Left renal pelvis (tissue), 4 donors: ENCODE measurements at places on chromosomes 3 and 15. TPM values are rescaled to one million over a fixed set of nuclear protein-coding genes. Genes with fewer than 3 reads are reported as not detected.
A peak's percentile ranks its signal among the peaks of the same experiment; 100 is the strongest.

Gene STRC
- polyA plus RNA-seq: 0.64 TPM

DNA sequence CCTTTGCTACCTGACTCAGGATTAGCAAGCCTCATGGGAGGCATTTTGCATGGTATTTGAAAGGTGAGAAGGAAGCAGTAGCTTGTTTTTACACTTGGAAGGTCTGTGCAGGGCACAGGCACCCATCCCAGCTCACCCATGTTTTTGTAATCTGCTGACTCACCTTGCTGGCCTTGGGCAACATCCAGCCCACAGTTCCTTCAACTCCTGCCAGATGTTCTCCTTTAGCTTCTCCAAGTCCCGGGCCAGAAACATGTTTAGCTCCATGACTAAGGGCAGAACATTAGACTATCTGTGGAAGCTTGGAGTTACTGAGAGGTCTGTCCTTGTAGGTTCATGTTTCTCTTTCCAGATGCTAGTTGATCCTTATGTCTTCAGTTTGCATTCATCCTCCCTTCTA lies 12.4 kb upstream of the ZNF770 start:
- DNase-seq: no peak

DNA sequence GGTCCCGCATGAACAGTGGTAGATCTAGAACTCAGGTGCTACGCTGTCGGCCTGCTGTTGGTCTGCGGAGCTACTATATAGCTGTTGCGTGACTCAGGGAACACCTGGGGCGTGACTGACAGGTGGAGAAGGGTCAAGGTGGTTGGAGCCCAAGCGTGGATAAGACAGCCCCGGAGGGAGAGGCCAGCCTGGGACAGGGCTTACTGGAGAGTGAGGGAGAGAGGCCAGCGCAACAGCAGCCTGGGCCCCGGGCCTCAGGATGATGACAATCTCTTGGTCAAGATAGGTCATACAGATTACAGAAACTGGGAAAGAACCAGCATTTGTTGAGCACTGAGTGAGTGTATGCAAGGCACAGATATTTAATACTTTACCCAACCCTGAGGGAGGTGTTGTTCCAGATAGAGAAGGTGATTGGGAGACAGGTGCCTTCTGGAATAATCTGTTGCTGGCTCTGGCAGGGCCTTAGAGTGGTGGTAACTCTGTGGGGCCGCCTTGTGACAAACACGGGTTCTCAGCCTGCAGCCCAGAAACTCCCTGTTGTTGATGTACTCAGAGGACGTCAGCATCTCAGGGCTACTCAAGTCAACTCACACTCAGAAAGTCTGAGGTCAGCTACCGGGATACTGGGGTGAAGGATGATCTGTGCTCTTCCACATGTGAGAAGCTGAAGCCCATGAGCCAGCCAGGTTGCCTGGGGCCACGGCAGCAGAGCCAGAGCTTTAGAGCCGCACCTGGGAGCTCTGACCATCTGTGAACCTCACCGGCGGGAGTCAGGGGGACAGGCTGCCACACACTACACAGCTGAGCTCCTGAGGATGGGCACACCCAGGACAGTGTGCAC lies 265.4 kb upstream of the HES1 start:
- DNase-seq: no peak

Gene USP19
- 53.3 TPM for polyA plus RNA-seq

DNA sequence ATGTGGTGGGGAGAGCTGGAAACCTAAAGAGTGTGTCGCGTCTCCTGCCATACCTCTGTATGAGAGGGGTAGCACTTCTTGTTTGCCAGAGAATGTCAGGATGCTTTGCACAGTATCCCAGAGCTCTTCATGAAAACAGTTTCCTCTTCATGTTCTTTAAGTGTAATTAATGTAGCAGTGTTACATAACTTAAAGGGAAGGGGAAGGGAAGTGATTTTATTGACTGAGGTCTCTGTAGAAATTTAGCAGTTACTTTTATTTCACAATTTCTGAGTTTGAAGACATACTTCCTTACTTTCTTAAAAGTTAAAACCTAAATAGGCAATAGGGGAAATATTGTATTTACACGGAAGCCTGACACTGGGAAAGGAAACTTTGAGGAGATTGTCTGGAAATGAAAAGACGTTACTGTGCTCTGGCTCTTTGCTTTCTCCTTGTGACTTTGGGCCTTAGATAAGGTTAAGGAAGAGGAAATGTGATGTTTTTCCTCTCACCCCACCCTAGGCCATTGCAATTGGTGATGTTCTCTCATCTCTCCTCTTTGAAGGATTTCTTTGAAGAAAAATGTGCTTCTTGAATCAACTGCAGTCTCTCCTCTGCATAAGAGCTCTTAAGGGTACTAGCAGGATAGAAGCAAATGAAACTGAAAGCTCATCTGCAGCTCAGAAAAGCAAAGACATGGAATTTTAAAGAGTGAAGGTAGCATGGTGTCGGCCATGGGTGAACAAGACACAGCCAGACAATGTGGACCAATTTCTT lies 6.0 kb downstream of the NXPE3 start:
- DNase-seq: no peak

Gene NSMCE3
- polyA plus RNA-seq: 8.7 TPM

GRCh38 chr3:149767720-149768119 lies 15.4 kb upstream of the COMMD2 start:
- DNase-seq: no peak

- DNase-seq: no peak
These were observed 585 bp downstream of the SLCO3A1 start for GRCh38 chr15:91853948-91854638.

Gene PTX3
- 3.1 TPM for polyA plus RNA-seq

DNA sequence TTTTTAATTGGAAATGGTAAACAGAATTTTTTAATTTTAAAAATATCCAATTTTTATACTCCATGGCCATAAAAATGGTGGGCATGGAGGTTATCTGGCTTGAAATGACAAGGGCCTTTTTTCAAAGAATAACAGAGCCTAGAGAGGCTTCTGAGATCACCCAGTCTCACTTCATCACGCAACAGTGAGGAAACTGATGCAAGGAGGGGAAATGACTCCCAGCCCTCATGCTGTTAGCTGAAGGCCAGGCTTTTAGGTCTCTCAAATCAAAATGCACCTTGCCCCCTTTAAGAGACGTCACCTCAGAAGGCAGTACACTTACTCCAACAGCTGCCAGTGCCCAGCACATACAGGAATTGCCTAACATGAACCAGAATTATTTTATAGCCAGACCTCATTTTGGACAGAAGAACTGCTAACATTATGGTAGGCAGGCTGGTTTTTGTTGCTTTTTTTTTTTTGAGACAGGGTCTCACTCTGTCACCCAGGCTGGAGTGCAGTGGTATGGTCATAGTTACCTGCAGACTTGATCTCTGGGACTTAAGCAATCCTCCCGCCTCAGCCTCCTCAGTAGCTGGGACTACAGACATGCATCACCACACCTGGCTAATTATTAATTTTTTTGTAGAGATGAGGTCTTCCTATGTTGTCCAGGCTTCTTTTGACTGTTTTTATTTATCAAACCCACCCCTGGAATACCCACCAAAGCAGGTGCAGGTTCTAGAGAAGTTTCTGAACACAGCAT lies 9.1 kb downstream of the RAB43 start:
- DNase-seq: no peak

- DNase-seq: no peak
These were observed 6.3 kb upstream of the AP3S2 start for GRCh38 chr15:89899951-89900567.

Gene TLR9
- polyA plus RNA-seq: 0.15 TPM

GRCh38 chr15:71612869-71613268 lies 197.5 kb upstream of the NR2E3 start:
- no peak for DNase-seq

GRCh38 chr3:112634786-112635541 lies 6.0 kb downstream of the CCDC80 start:
- no peak for DNase-seq

DNA sequence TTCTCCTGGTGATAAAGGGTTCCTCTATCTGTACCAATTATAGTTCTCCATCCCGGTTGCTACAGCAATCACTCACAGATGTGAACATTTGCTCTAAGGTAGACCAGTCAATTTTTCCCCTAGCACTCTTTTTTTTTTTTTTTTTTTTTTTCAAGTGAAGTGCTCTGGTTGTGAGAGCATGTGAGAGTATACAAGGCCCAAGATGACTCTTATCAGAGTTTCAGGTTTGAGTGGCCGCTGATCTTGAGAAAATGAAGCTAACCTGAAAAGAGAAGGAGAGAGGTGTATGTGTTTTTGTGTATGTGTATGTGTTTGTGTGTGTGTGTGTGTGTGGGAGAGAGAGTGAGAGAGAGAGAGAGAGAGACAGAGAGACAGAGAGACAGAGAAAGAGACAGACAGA lies 44.4 kb upstream of the OTOL1 start:
- no peak for DNase-seq

DNA sequence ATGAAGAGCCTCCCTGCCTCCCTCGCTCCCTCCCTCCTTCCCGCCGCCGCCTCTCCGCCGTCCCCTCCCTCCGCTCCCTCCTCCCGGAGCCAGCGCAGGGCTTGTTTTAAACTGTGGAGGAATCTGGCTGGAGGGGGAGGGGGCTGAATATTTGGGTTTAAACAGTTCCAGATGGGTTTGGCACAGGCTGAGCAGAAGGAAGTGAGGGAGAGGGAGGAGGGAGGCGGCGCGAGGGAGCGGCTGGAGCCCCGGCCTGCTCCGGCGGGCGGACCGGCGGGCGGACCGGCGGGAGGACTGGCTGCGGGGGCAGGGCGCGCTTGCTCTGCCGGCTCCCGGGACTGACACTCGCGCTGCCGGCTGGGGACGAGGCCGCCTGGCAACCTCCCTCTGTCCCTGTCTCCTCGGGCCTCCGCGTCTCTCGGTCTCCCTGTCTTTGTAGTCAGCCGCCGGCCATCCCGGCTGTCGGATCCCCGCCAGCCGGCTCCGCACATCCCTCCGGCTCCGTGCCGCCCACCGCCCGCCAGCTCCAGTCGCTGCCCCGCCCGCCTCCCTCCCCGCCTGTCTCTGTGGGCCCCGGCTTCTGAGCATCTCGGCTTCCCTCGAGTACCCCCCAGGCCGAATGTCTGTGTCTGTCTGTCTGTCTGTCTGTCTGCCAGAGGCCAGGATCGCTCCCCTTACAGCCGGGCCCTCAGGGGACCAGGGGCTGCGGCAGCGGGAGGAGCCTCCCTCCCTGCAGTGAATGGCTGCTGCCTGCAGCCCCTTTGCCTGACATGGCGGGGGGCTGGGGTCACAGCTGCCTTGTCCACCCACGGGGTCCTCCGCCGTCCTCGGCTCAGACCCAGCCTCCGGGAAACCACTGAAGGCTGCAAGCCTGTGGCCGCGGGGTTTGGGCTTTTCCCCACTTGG lies 7.6 kb downstream of the EPHB3 start:
- peak; percentile 83 for DNase-seq

DNA sequence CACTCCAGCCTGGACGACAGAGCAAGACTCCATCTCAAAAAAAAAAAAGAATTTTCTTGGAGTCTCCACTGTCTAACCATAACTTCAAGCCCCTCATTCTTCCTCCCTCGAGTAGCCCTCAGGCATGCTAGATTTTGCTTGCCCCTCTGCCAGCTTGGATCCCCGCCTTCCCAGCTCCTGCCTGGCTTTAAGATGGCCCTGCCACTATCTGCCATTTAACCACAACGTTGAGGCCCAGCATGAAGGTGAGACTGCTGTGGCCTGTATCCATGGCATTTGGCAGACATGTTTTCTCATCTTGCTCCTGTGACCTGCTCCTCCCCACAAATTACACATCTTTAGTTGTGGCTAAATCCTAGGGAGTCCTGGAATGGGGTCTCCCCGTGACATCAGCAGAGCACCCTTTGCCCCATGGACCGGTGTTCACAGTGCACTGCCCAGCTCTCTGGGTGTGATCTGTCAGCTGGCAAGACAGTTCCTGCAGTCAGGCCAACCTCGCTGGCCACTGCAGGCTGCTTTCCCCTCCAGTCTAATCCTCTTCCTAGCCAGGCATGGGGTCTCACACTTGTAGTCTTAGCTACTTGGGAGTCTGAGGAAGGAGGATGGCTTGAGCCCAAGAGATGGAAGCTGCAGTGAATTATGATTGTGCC lies 10.4 kb downstream of the VPS18 start:
- no peak for DNase-seq

Gene CLRN1
- polyA plus RNA-seq: not detected

- DNase-seq: no peak
These were observed 270.7 kb upstream of the SLITRK3 start for GRCh38 chr3:165466856-165467255.

- no peak for DNase-seq
These were observed 36.8 kb upstream of the RPL32 start for GRCh38 chr3:12878141-12878574.

DNA sequence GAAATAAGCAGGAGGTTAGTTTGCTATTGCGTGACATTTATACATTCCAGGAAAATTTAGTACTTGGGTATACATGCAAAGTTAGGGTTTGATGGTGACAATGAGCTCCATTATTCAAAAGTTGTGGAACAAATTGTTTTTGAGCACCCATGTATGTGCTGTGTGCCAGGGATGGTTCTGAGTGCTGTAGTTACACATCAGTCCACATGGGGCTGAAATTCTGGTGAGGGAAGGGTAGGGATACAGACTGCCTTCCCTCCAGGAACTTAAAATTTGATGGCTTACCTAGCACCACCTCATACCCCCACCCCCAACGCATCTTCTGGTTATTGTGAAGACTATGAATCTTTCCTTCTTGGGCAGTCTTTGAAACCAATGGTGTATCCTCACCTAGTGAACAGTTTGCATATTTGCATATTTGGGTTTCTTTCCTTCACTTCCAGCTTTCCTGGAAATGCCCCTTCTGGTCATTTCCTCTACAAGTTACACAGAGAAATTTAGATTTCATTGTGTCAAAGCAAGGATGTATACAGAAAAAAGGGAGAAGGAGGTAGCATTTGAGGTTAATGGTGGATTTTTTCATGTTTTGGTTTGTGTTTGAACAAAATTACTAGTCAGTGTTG lies 222.0 kb upstream of the IL12A start:
- no peak for DNase-seq

- DNase-seq: no peak
These were observed 353.4 kb downstream of the RORA start for GRCh38 chr15:60875681-60876080.

DNA sequence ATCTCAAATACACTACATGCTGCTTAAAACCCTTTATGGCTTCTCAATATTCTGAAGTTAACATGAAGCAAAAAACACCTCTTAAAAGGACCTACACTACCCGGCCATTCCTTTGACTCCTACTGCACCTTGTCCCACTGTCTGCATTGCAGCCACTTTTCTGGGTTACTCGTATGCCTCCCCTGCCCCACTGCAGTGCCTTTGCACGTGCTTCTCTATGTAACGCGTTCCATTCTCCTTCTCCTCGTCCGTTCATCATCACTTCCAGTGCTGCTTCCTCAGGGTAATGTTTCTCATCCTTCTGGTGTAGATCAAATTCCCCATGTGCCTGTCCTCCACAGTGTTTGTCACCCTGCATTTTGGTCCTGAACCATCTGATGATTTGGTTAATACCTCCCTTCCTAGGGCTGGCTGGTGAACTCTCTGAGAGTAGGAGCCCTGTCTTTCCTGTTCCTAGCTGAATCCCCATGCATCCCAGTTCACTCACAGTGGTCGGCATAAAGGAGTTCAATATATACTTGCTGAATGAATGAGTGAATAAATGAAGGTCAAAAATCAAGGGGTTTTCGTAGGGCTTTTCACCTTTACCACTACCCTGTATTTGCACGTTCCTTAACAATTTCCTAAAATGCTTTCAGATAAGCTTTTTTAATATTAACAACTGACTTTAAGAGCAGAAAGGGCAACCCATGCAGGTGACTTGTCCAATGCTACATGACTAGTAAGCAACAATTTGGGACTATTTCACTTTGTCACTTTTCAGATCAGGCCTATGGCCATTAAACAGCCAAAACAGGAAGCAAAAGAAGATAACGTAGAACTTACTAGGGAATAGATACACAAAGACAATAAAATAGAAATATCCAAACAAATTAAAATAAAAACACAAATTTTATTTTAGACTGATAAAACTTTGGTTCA lies 2.4 kb upstream of the STT3B start:
- no peak for DNase-seq

Gene CCDC13
- polyA plus RNA-seq: 1.3 TPM

- DNase-seq: no peak
These were observed 999 bp downstream of the ZNF280D start for GRCh38 chr15:56732135-56732885.
